ENCODE measurements at places on chromosomes 3 and 15.

DNA sequence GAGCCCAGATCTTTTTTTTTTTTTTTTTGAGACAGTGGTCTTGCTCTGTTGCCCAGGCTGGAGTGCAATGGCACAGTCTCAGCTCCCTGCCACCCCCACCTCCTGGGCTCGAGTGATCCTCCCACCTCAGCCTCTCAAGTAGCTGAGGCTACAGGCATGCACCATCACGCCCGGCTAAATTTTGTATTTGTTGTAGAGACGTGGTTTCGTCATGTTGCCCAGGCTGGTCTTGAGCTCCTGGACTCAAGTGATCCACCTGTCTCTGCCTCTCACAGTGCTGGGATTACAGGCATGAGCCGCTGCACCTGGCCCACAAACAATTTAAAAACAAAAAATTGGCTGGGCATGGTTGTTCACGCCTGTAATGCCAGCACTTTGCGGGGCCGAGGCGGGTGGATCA lies 22.6 kb upstream of the SLC6A6 start:
- DNase-seq: no peak

GRCh38 chr3:194952841-194953241 lies 267.2 kb downstream of the FAM43A start:
- peak; percentile 77 for DNase-seq

DNA sequence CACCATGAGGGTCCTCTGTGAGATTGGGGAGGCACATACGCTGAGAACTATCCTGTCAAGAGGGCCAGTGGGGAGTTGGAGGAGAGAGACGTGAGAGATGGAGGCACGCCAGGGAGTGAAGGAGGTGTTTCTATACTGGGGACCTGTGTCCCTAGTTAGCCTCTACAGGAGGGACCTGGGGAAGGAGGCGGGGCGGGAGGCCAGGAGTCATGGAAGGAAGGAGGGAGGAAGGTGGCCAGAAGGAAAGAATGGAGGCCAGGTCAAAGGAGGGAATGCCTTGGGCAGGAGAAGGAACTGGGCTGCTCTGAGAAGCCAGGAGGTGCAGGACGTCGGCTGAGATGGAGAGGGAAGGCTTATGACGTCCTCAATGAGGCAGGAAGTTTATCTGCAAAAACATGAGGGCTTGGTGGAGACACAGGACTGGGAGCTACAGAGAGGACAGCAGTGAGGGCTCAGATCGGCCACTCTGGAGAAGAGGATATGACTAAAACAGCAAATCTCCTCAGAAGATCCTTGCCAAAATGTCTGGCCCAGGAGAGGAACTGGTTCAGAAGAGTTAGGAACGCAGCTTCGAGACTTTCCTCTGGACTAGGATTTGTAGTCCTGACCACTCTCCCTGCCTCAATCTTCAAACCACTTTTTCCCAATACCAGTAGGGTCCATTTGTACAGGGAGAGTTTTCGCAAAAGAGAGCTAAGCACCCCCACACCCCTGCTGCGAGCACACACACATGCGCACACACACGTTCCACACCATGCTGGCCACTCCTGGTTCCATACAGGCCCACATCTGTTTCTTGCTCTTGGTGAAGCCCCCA lies 59.9 kb downstream of the ADCY5 start:
- DNase-seq: no peak

- DNase-seq: peak; percentile 67
Measured at GRCh38 chr15:92011611-92012367, 158.3 kb downstream of the SLCO3A1 start.

DNA sequence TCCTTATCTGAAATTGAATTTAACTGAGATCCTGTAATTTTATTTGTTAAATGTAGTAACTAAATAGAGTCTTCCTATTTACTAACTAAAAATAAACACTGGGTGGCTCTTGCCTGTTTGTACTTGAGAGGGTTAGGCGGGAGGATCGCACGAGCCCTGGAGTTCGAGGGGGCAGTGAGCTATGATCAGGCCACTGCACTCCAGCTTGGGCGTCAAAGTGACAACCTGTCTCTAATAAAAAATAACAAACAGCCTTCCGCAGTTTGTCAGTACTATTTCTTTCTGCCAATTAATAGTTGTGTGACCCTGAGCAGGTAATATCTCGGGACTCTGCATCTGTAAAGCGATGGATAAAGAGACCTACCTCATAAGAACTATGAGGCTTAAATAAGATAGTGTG lies 768 bp upstream of the PDE12 start:
- DNase-seq: no peak

DNA sequence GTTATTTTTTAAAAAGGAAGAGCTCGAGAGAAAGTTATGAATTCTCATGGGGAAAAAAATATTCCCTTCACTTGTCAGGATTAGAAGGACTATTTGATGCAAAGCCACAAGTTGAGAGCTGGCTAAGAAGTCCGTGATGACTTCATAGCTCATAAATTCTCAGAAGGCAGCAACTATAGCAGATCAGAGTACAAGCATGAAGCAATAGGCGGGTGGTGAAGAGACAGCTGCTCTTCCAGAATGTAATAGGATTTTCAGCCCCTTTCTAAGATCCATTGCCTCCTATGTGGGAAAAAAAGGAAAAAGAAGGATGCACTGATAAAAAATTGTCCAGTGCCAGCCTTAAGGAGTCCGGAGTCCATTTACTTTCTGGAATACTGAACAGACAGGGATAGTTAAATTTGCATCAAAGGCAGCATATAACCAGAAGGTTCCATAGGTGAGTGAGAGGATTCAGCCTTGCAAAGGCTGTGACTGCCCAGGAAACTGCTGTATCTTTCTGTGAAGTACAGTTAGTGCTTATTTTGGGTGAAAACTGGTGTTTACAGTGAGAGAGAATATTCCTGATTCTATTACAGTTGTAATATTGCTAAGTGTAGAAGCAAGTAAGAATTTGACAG lies 929.5 kb upstream of the ALCAM start:
- peak; percentile 58 for DNase-seq

DNA sequence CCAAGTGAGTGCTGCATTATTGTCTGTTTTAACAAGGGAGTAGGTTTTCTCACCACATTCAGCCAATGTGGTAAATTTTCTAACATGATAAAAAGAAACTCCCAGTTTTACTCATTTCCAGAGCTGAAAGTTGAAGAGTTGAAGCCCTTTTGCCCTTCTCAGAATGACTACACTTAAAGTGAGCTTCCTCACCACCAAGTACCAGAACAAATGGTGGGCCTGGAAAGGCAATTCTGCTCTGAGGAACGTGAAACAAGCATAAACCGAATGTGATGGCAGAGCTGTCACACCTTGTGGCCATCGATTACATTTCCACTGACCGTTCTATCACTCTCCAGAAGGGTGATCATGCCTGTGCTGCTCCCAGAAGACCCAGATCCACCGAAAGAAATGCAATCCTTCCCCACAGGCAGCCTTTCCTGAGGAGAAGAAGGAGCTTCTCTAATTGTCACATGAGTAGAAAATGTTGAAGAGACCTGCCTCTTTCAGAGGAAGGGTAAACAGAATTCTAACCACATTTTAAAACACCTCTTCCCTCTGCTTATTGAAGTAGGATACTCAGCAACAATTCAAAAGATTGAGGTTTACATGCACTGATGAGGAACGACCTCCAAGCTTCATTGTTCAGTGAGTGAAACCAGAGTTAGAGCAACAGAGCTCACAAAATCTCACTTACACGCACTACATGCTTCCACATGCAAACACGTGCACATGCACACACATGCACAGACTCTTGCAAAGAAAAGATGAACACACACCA lies 21.4 kb upstream of the CCR9 start:
- no peak for DNase-seq

GRCh38 chr3:45944830-45945620 lies 1.8 kb downstream of the CXCR6 start:
- DNase-seq: no peak

DNA sequence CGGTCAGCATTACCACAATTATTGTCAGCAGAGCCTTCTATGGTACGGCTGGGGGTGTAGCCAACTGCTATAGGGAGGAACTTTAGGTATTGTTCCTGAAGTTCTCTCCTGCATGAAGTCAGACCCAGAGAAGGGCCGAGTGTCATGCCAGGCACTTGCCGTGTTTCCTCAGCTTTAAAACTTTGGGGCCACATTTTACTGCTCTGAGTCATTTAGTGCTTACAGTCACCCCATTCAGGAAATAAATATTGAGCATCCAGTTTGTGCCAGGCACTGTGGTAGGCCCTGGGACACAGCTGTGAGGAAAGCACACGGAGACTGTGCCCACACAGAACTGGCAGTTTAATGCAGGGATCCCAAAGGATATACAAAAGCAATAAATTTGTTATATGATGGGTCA lies 54.5 kb upstream of the APEH start:
- no peak for DNase-seq

DNA sequence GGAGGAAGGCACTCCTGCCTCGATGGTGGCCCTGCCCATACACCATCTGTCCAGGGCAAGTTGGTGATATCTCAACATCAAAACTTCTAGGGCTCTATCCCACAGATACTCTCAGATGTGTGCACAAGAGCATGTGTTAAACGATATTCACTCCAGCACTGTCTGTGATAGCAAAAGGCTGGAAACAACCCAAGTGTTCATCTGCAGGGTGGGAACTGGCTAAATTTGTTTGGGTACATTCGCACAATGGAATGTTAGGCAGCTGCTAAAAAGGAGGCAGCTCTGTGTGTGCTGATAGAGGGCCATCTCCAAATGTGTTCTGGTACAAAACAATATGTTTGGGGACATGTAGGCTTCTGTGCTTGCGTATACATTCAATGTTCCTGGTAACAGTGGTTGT lies 19.8 kb downstream of the IGDCC4 start:
- no peak for DNase-seq

DNA sequence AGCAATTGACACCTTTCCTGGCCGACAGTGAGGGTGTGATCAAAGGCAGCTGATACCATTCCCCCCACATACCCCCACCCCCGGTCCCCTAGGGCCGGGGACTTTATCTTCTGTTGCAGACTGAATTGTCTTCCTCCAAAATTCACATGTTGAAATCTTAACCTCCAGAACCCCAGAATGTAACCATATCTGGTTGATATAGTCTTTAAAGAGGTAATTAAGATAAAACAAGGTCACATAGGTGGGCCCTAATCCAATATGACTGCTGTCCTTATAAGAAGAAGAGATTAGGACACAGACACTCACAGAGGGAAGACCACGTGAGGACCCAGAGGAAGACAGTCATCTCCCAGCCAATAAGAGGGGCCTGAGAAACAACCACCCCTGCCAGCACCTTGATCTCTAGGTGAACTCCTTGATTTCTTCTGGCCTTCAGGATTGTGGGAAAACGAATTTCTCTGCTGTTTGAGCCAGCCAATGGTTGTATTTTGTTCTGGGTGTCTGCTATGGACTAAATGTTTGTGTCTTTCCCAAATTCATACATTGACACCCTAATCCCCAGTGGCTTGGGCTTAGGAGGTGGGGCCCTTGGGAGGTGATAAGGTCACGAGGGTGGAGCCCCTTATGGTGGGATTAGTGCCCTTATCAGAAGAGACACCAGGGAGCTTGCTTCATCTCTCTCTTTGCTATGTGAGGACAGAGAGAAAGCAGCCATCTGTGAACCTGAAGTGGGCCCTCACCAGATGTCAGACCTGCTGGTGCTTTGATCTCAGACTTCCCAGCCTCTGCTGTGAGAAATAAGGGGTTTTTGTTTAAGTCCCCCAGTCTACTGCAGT lies 144.0 kb downstream of the CHSY1 start:
- DNase-seq: peak; percentile 32

- DNase-seq: peak; percentile 90
Measured at GRCh38 chr15:75455424-75455981, 4.0 kb upstream of the SIN3A start.

- DNase-seq: no peak
Measured at GRCh38 chr15:66642514-66642913, 59.5 kb upstream of the SMAD6 start.

DNA sequence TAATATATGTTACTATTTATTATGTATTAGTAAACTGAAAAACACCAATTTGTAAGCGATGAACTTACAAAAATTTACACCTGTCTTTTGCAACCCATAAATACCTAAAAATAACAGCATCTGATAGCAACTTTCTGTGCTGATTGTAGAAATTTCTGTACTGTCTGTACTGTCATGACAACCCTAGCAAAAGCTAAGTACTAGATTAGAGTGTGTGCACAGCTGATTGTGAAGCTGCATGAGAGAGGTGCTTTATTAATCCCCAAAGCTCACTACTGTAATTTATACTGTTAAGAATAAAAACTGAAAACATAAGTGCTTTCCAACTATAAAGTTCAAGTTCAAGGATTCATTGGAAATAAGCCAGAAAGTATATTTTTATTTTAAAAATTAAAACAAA lies 815 bp downstream of the BCL2A1 start:
- no peak for DNase-seq

DNA sequence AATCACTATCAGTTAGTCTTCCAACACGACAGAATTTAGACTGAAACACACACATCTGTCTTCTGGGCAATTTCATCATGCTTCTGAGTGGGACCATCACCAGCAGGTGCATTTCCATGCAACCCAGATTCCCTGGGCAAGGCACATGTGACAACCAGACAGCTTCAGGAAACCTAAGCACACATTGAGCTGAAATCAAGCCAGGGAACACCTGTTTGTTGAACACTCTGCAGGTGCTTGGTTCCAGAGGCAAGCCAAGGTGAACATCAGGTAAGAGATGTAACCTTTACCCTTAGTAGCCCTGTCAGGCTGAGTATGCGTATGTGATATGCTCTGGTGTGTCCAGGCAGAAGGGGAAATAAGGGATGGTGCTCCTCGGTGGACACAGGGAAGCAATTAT lies 3.3 kb upstream of the PSMD2 start:
- DNase-seq: no peak

DNA sequence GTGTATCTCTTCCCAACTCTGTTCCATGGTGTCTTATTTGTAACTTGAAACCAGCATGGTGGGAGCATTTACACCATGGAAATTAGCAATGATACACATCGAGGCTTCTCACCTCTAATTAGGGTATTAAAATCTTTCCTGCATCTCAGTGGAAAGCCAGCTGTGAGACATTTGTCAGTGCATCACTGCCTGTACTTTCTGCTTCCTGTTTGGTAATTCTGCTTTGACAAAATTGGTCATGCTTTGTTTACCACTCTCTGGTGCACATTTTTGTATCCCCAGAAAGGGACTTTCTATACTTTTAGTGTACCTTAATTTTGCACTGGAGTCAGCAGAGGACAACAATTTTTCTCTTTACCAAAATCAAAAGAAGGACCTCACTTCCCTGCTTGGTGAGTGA lies 402.1 kb downstream of the PDCD6IP start:
- DNase-seq: no peak

- no peak for DNase-seq
Measured at GRCh38 chr3:3015185-3016089, 94.7 kb downstream of the IL5RA start.

DNA sequence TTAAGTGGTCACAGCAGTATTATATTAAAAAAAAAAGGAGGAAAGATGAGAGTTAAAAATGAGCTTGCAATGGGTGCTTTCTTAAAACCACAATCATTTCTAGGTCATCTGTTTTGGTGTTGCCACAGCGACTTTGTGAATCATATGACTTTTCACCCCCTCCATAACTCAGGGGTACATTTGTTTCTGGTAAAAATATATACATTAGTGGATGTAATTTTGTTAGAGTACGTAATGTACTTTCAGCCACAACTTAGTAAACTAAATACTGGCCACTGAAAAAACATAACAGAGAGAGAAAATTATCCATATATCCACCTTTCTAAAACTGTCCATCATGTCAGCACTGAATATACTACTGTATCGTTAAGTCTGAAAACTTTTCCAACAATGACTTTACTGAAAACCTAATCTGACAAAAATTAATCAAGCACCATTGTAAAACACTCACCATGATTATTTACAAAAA lies 3.4 kb downstream of the ANKRD28 start:
- DNase-seq: no peak

- no peak for DNase-seq
Measured at GRCh38 chr15:38238311-38238710, 14.3 kb upstream of the SPRED1 start.

All from islet precursor cell (in vitro differentiated cells).